ENCODE measurements at places on chromosomes 12 and 14. TPM values are rescaled to one million over a fixed set of nuclear protein-coding genes. Genes with fewer than 3 reads are reported as not detected.

The SERPINA12 gene
- not detected for total RNA-seq

GRCh38 chr12:57027011-57027804, 10.9 kb upstream of the TAC3 start:
- no peak for DNase-seq
- peaks cover 9% of the 10 kb centered on the region for H3K27me3 ChIP-seq
- H3K27ac ChIP-seq: peak overlapping the region; percentile 19
- no peak overlapping the region for H3K4me3 ChIP-seq
- H3K4me1 ChIP-seq: peaks cover 25% of the 10 kb centered on the region

- H3K36me3 ChIP-seq: no peaks in the 10 kb centered on the region
- peaks cover 4% of the 10 kb centered on the region for H3K27me3 ChIP-seq
Measured at GRCh38 chr12:129815846-129816245, 88.0 kb downstream of the TMEM132D start.

DNA sequence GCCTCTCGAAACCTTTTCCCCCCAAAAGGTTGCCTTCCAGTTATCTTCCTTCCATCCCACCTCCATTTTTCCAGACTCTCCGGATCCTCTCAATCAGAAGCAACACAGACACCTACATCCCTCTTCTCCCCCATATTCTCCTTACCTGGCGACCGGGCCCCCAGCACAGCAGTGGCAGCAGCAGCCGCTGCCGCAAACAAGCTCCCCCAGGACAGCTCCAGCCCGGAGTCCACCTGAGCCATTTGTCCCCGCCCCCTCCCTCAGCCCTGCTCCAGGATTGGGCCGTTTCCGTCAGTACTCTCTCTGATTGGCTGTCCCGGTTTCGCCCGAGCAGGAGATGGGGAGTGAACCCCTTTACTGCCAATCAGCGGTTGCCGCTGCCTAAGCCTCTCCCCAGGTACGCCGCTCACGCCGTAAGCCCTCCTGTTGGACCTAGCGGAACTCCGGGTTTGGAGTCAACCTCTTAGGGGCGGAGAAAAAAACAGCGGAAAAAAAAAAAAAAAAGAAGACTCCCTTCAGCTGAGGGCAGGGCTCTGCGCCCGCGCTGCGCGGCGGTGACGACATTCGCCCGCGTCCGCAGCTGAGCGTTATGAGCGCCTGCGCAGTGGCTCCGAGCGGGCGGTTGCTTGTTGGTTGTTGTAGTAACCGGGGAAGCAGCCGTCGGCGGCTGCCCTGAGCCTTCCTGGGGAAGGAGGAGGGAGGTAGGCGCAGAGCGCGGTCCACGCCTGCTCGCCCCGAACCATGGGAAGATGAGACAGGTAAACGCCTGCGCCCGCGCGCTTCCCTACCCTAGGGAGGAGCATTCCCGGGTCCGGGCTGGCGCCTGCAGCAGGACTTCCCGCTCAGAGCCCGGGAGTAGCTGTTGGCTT, at the start of the genes ERG28 and TTLL5:
Gene ERG28, minus strand, starts transcription at position 247 of the 869 bp plus-strand sequence. CDS start 3,374 bp downstream, outside the sequence.
Gene TTLL5, plus strand, starts transcription at position 617 of the 869 bp plus-strand sequence. CDS start 1,904 bp downstream, outside the sequence.
- H3K4me1 ChIP-seq: peaks cover 14% of the 10 kb centered on the region
- peak within 1 kb of the TSS; percentile 100 for H3K4me3 ChIP-seq
- H3K27ac ChIP-seq: peak within 1 kb of the TSS; percentile 95

The SYCP3 gene
- total RNA-seq: not detected

The NID2 gene
- 8.3 TPM for total RNA-seq

The TMCC3 gene
- 18.2 TPM for total RNA-seq

DNA sequence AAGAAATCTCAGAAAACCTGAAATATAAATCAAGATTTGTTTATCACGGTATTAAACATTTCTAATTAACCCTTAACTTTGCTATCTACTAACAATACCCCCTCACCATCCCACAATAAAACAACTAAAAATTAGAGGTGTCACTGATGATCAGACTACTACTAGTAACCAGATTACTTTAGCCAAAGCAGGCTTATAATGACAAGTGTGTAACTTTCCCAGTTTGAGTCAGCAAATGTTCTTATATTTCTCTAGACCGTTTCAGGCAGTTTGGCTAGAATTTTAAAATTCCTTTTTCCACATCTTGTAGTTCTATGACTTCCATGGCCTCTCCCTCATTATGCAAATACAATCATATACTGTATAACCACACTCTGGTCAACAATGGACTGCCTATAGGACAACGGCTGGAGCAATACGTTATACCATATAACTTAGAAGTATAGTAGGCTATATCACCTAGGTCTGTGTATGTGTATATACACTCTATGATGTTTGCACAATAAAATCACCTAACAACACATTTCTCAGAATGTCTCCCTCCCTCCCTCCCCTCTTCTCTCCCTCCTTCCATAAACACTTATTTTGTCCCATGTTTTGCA, 102.1 kb downstream of the DENND5B start:
- peaks cover 11% of the 10 kb centered on the region for H3K27me3 ChIP-seq
- H3K4me3 ChIP-seq: no peak overlapping the region
- H3K27ac ChIP-seq: no peak overlapping the region
- H3K4me1 ChIP-seq: peaks cover 9% of the 10 kb centered on the region

DNA sequence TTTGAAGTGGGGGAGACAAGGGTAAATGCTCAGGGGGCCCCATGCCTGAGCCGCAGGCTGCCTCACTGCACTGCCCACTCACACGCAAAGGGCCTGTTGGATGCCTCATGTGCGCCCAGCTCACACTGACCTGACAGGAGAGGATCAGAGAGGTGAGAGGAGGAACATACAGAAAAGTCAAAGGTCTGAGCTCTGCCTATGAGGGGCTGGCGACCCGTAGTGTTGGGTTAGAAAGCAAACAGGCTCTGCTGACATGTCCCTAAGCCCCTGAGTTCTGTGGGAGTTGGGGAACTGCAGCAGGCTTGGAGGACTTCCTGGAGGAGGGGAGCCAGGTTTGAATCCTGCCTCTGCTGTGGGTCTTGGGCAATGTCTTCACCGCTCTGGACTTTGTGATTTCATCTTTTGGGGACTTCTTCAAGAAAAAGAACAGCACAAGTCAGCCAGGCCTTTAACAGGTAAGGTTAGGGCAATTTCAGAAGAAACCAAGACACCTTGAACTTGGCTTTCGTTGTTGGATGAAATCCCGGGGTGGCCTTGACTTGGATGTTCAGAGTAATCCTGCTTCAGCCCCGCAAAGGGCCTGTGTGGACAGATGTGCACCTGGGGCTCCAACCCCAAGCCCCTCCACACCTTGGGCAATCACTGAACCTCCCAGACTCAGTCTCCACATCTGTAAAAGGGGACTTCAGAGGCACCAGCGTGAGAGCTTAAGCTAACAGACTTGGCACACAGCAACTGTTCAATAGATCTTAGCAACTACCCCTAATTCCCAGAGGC, 116.8 kb downstream of the SCARB1 start:
- peak overlapping the region; percentile 85 for H3K27ac ChIP-seq
- peak overlapping the region; percentile 79 for H3K4me3 ChIP-seq
- peaks cover 75% of the 10 kb centered on the region for H3K4me1 ChIP-seq
- no peaks in the 10 kb centered on the region for H3K27me3 ChIP-seq

- no peak overlapping the region for H3K4me3 ChIP-seq
- DNase-seq: no peak
- peaks cover 7% of the 10 kb centered on the region for H3K4me1 ChIP-seq
Measured at GRCh38 chr12:119664642-119665041, 3.3 kb upstream of the PRKAB1 start.

All from type B pancreatic cell (in vitro differentiated cells).